ENCODE measurements at places on chromosomes 12 and 14.

DNA sequence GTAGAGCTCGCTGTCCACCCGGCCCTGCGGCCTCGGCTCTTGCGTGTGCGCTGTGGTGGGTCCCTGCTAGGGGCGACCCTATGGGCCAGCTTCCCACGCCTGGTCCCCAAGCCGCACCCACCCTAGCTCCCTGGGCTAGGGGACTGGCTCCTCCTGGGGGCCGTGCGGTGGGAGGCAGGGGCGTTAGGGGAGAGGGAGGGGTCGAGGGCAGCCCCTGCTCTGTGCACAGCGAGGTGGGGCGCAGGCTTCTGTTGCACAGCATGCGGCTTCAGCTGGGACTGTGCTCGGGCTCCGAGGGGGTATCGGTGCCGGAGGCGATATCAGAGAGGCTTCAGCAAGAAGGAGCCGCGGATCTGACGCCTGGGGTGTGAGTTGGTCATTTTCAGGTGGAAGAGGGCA is 86.1 kb downstream of the ALG10 start:
- no peak for DNase-seq

- DNase-seq = peak; percentile 27
Measured at GRCh38 chr12:52836042-52836466, 1.9 kb upstream of the KRT79 start.

DNA sequence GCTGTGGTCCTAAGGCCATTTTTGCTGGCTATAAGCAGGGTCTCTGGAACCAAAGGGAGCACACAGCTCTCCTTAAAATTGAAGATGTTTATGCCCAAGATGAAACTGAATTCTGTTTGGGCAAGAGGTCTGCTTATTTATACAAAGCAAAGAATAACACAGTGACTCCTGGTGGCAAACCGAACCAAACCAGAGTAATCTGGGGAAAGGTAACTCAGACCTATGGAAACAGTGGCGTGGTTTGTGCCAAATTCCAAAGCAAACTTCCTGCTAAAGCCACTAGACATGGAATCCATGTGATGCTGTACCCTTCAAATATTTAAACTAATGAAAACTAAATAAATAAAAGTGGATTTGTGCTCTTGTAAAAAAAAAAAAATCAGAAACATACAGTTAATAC is 29.6 kb upstream of the BICDL1 start:
- no peak for DNase-seq

GRCh38 chr12:113912760-113913329 is 53.3 kb downstream of the RBM19 start:
- DNase-seq = peak; percentile 21

GRCh38 chr14:81681541-81681940 is 147.9 kb upstream of the SEL1L start:
- no peak for DNase-seq

GRCh38 chr12:14435627-14436026 is 70.1 kb downstream of the ATF7IP start:
- DNase-seq = no peak

GRCh38 chr14:102819747-102820330 is 42.6 kb downstream of the TRAF3 start:
- DNase-seq = no peak
